ENCODE measurements at places on chromosomes 3 and 15.

DNA sequence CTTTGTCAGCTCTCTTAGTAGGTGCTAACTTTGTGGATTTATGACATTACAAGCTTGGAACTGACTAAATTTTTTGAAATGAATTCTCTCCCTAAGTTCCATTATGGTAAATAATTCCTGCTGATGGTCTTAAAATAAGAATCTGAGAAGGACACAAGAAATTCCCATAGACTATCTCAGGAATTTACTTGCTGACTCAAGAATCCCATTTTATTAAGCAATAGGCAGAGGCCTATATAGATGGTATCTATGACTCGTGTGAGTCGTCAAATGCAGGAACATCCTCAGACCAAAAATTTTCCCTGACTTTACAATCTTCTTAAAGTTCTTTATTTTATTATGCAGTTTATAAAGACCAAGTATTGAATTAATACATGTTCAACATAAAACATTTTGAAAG, 30.7 kb upstream of the CBLB start:
- DNase-seq: no peak

- DNase-seq: no peak
Measured at GRCh38 chr3:27221264-27221932, 147.8 kb downstream of the NEK10 start.

DNA sequence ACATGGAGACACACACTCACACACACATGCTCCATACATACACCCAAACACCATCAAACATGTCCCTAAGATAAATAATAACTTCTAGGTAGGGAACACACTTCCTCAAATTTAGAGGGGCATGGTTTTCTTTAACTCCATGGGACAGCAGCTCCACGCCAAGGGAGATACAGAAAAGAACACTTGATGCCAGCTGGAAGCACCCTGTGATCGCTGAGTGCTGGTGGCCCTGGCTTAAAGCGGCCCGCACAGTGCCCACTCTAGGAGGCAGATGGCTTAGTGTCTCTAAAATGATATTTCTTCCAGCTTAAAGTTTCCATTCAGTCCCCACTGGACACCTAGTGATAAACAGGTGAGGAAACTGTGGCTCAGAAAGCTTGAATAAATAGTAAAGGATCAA, 232.9 kb downstream of the UACA start:
- no peak for DNase-seq

GRCh38 chr3:45455040-45455439, 66.7 kb downstream of the LARS2 start:
- DNase-seq: no peak

DNA sequence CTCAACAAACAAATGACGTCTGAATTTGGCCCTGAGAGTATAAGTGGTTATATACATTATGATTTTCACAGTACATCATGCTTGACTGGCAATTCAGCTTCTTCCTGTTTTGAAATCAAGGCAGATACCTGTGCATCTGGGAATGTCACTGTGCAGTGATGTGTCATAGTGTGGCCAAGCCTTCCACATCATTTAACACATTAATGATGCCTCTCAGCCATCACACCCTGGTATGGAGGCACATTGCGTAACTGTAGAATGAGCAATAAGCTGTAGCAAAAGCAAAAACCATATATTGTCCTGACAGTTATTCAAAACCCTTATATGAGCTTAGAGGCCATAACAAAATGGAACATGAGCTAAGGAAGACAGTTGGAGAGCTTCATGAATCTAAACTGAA, 246.0 kb downstream of the EPHA3 start:
- DNase-seq: no peak

DNA sequence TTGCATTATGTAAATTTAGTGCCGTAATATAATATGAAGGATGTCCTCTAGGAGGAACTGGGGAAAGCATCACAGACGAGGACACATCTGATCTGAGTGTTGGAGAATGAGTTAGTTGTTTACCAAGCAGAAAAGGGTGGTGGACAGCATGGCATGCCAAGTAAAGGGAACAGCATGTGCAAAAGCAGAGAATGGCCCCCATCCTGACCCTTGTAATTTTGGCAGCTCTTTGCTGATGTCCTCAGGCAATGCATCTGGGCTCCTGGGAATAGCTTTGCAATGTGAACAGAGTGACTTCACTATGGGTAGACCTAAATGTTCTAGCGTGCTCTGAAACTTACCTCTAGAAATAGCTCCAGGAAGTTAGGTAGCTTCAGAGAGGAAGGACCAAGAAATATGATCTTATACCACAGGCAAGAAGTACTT, 263.3 kb downstream of the LPP start:
- no peak for DNase-seq
